Nephron progenitor cell (in vitro differentiated cells): ENCODE measurements at places on chromosomes 11 and 22.

DNA sequence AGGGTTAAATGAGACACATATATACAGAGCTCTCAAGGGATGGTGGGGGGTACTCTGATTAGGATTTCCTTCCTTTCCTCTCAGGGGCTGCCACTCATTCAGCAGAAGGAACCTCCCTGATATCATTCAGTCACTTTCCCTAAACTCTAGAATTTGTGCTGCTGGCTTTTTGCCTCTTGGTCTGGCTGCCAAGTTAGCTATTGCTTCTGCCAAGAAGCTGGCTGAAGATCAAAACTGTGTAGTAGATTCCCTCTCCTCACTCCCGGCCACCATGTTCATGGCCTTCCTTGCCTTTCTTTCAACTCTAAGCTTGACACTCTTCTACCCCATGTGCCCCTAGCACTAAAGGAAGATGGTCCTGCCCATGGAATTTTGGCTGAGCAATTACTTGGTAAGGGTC, 18.7 kb downstream of the SLC6A5 start:
- no peak for DNase-seq
- no peak overlapping the region for H3K4me3 ChIP-seq
- peaks cover 38% of the 10 kb centered on the region for H3K27me3 ChIP-seq
- H3K36me3 ChIP-seq, result no peaks in the 10 kb centered on the region

DNA sequence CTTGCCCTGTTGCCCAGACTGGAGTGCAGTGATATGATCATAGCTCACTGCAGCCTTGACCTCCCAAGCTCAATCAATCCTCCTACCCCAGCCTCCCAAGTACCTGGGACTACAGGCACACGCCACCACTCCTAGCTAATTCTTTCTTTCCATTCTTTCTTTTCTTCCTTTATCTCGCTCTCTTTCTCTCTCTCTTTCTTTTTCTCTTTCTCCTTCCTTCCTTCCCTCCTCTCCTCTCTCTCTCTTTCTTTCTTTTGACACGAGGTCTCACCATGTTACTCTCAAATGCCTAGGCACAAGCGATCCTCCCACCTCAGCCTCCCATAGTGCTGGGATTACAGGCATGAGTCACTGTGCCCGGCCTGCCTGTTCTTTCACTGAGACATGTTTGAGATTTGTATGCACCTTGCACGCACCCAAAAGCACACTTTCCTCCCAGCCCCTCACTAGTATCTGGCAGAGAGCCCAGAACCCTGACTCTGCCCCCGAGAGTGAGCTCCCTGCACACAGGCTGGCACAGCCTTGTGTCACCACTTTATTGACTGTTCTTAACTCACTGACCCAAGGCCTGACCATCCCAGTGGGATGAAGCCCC, 56.8 kb downstream of the CD6 start:
- no peaks in the 10 kb centered on the region for H3K36me3 ChIP-seq
- no peak overlapping the region for H3K27ac ChIP-seq
- no peak for DNase-seq
- peaks cover 38% of the 10 kb centered on the region for H3K4me1 ChIP-seq

- H3K27ac ChIP-seq, result no peak overlapping the region
- H3K36me3 ChIP-seq, result no peaks in the 10 kb centered on the region
- DNase-seq, result no peak
- peaks cover 13% of the 10 kb centered on the region for H3K27me3 ChIP-seq
- no peak overlapping the region for H3K4me3 ChIP-seq
These were observed 169.7 kb downstream of the ST3GAL4 start for GRCh38 chr11:126525216-126525615.

DNA sequence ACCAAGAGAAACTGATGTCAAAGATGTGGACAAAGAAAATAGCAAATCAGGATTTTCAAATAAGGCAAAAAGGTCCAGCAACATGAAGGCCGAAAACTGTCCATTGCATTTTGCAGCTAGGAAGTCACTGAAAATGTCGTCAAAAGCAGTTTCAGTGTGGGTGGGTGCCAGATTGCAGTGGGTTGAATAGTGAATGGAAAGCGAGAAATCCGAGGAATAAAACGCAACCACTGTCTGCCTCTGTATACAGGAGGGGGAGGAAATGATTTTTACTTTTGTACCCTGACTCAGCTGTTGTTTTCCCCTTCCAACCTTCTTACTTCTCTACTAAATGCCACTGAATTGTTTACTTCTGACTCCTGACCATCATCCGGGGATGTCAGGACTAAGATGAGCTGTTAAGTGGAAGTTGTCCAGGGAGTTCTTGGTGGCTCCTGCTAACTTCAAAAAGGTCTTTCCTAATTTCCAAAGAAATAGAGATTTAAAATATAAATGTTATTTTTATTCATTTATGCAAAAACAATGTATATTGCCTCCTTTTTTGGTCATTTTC, 64.9 kb upstream of the BIRC3 start:
- no peak overlapping the region for H3K4me3 ChIP-seq
- H3K27me3 ChIP-seq, result no peaks in the 10 kb centered on the region
- no peaks in the 10 kb centered on the region for H3K36me3 ChIP-seq

GRCh38 chr11:27209562-27210005, 153.4 kb downstream of the CCDC34 start:
- H3K36me3 ChIP-seq, result peaks cover 47% of the 10 kb centered on the region
- no peak for DNase-seq
- no peak overlapping the region for H3K4me3 ChIP-seq
- H3K27ac ChIP-seq, result peak overlapping the region; percentile 63

GRCh38 chr11:4484310-4484709, 1.9 kb downstream of the OR52K1 start:
- H3K4me3 ChIP-seq, result no peak overlapping the region
- H3K27me3 ChIP-seq, result peaks cover 19% of the 10 kb centered on the region
- DNase-seq, result no peak
- no peaks in the 10 kb centered on the region for H3K36me3 ChIP-seq

DNA sequence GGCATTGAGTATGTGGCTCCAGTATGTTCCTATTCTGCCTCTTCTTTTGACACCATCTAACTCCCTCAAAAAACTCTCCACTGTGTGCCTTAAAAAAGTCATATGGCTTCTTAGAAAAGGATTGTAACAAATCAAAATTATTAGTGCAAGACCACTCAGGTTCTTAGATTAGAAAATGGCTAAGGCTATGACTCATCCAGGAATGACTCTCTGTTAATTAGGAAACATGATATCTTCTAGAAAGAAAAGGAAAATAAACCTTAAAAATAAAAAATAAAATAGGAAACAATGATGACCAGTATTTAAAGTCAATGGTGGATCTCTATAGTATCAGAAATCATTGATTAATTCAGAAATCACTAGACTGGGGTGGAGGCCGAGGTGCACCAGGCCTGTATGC, 21.7 kb downstream of the SLC25A17 start:
- peaks cover 12% of the 10 kb centered on the region for H3K4me1 ChIP-seq
- H3K4me3 ChIP-seq, result no peak overlapping the region
- H3K27me3 ChIP-seq, result no peaks in the 10 kb centered on the region
- no peak overlapping the region for H3K27ac ChIP-seq

DNA sequence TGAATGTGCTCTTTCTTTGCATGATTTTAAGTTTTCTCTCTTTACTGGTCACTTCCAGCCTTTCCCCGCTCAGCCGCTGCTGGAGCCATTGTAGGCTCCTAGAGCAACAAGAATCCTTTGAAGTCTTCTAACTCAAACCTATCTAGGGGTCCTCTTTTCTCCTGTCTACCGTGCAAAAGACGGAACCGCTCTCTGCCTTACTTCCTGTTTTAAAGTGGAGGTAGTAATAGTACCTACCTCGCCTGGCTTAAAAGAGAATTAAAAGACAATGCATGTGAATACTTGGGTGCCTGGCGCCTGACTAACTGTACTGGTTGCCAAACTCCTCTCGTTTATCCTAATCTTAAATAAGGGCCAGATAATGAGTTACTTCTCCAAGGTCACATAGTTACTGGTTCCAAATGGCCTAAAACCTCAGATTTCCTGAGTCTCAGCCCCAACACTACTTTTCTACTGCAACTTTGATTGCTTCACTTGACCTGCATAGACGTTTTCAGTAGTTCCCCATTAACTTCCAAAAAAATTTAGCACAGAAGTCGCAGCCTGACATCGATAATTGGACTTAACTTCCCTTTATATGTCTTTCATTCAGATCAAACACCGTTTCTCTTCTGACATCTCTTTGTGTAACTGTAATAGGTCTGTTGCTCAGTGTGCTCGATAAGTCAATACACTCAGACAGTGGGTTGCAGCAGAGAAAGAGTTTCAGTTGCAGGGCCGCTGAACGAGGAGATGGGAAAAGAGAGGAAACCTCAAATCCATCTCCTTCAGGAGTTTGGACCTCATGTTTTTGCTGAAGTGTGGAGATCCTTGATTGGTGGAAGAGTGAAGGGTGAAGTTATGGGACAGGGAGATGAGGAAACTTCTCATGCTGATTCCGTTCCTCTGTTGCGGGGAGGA, 891 bp downstream of the SAMM50 start:
- peaks cover 34% of the 10 kb centered on the region for H3K4me1 ChIP-seq
- peak overlapping the region; percentile 92 for H3K27ac ChIP-seq
- no peak for DNase-seq
- peak overlapping the region; percentile 94 for H3K4me3 ChIP-seq

- no peak overlapping the region for H3K4me3 ChIP-seq
- H3K36me3 ChIP-seq, result no peaks in the 10 kb centered on the region
- H3K27me3 ChIP-seq, result peaks cover 47% of the 10 kb centered on the region
These were observed 9.0 kb downstream of the IGLL5 start for GRCh38 chr22:22896601-22897000.

- H3K36me3 ChIP-seq, result no peaks in the 10 kb centered on the region
- H3K4me3 ChIP-seq, result no peak overlapping the region
- no peak overlapping the region for H3K27ac ChIP-seq
- no peak for DNase-seq
- peaks cover 5% of the 10 kb centered on the region for H3K27me3 ChIP-seq
- H3K4me1 ChIP-seq, result peaks cover 33% of the 10 kb centered on the region
These were observed 189.8 kb downstream of the KIRREL3 start for GRCh38 chr11:126810776-126811175.

- H3K4me3 ChIP-seq, result no peak overlapping the region
- H3K36me3 ChIP-seq, result no peaks in the 10 kb centered on the region
- no peak for DNase-seq
- peaks cover 22% of the 10 kb centered on the region for H3K4me1 ChIP-seq
- H3K27me3 ChIP-seq, result peaks cover 12% of the 10 kb centered on the region
These were observed 10.8 kb upstream of the C11orf96 start for GRCh38 chr11:43931717-43932039.

- H3K27ac ChIP-seq, result no peak overlapping the region
- DNase-seq, result no peak
- H3K4me1 ChIP-seq, result no peaks in the 10 kb centered on the region
- H3K4me3 ChIP-seq, result no peak overlapping the region
- H3K36me3 ChIP-seq, result no peaks in the 10 kb centered on the region
- H3K27me3 ChIP-seq, result peaks cover 19% of the 10 kb centered on the region
These were observed 37.0 kb upstream of the HEPHL1 start for GRCh38 chr11:93984196-93984567.

DNA sequence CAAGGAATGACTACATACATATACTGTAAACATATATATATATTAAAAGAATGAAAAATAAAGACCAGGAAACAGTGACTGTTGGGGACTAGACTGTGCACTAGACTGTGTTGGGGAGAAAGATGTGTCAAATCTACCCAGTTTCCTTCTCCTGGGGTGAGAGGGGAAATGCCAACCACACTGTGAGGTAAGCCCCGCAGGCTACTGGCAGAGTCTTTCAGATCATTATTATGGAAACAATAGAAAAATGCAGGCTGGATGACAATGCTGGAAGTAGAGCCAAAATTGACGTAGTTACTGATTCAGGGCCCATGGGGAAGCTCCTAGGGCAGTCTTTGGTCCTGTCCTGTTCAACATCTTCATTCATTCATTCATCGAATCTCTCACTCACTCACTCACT, 101.4 kb downstream of the C11orf58 start:
- no peak overlapping the region for H3K4me3 ChIP-seq
- DNase-seq, result no peak
- H3K27me3 ChIP-seq, result peaks cover 2% of the 10 kb centered on the region
- H3K27ac ChIP-seq, result no peak overlapping the region
- peaks cover 7% of the 10 kb centered on the region for H3K4me1 ChIP-seq
- no peaks in the 10 kb centered on the region for H3K36me3 ChIP-seq

- H3K4me1 ChIP-seq, result no peaks in the 10 kb centered on the region
- peaks cover 25% of the 10 kb centered on the region for H3K27me3 ChIP-seq
- no peak for DNase-seq
- no peak overlapping the region for H3K27ac ChIP-seq
- H3K4me3 ChIP-seq, result no peak overlapping the region
- H3K36me3 ChIP-seq, result no peaks in the 10 kb centered on the region
These were observed 101.6 kb upstream of the PARVA start for GRCh38 chr11:12275818-12276217.

DNA sequence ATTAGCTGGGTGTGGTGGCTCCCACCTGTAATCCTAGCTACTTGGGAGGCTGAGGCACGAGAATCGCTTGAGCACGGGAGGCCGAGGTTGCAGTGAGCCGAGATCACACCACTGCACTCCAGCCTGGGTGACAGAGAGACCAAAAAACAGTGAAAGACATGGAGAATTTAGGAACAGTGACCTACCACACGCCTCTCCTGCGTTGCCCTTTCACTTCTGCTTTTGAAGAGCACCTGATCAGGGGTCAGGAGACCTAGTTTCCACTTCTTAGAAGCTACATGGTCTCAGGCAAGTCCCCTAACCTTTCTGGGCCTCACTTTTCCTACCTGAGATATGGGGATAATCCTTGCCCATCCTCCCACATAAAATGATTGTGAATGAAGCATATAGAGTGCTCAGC, 12.2 kb downstream of the SLC35C1 start:
- no peak overlapping the region for H3K4me3 ChIP-seq
- no peaks in the 10 kb centered on the region for H3K27me3 ChIP-seq
- H3K36me3 ChIP-seq, result no peaks in the 10 kb centered on the region

DNA sequence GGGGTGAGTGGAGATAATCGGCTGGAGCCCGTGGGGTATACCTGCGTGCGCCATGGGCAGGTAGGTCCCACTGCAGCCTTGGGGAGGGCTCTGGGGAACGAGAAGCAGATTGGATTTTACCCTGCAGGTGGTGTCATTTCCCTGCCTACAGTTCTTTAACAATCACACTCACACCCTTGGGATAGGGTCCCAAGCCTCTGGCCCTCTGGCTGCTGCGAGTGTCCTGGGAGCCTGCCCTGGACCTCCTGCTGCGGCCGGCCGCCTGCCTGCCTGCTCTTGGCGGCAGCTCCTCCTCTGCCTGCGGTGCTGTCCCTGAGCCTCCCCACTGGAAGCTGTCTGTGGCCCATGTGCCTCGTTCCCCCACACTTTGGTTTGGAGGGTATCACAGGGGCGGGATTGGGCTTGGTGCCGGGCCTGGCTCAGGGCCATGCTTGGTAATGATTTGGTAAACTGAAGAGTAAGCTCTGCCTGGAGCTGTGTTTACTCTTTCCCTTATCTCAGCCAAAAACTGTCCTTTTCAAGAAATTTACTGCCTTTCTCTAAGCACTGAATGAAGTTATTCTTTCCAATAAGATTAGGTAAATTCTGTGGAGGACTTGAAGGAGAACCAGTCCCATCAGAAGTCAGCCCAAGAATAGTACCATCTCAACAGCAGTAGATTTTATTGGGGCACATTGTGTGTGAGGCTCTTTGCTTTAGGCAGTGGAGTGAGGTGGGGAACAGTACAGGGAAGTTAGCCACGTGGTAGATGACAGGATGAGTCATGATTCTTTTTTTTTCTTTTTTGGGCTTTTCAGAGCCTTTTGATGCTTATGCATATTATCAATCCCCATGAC, 53.7 kb downstream of the TBC1D22A start:
- peaks cover 47% of the 10 kb centered on the region for H3K4me1 ChIP-seq
- peaks cover 59% of the 10 kb centered on the region for H3K36me3 ChIP-seq

GRCh38 chr11:30595934-30596333, 9.8 kb upstream of the MPPED2 start:
- no peak for DNase-seq
- peaks cover 25% of the 10 kb centered on the region for H3K4me1 ChIP-seq
- H3K27me3 ChIP-seq, result peaks cover 19% of the 10 kb centered on the region
